ENCODE measurements at places on chromosomes 6 and 20.

DNA sequence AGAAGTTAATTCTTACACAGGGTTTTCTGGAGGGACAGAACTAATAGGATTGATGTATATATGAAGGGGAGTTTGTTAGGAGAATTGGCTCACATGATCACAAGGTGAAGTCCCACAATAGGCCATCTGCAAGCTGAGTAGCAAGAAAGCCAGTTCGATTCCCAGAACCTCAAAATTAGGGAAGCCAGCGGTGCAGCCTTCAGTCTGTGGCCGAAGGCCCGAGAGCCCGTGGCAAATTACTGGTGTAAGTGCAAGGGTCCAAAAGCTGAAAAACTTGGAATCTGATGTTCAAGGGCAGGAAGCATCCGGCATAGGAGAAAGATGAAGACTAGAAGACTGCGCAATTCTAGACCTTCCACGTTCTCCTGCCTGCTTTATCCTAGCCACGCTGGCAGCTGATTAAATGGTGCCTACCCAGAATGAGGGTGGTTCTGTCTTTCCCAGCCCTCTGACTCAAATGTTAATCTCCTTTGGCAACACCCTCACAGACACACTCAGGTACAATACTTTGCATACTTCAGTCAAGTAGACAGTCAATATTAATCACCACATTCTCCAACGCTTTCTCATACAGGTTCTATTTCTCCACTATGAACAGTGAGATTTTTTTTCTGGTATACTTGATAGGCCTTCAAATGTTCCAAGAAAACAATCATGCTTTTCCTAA is 357.0 kb downstream of the LAMA2 start:
- DNase-seq = no peak

GRCh38 chr20:3312940-3313682 is 74.1 kb upstream of the SLC4A11 start:
- peak; percentile 55 for DNase-seq

DNA sequence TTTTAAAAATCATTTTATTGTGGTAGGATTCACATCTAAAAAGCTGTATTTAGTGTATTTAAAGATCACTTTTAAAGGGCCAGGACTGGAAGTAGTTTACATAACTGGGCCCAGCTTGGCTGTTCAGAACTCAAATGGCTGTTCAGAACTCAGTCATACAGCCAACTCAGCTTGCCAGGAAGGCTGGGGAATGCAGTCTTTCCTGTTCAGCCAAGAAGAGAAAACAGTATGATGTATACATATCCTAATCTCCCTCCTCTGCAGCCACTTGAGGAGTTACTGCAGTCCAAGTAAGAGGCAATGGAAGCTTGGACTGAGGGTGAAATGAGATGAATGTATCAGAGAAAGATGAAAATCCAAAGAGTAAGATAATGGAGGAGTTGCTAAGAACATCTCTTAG is 24.6 kb downstream of the DSTN start:
- peak; percentile 58 for DNase-seq

- DNase-seq = no peak
Observed at GRCh38 chr20:24782801-24783630, 166.1 kb upstream of the CST7 start.

DNA sequence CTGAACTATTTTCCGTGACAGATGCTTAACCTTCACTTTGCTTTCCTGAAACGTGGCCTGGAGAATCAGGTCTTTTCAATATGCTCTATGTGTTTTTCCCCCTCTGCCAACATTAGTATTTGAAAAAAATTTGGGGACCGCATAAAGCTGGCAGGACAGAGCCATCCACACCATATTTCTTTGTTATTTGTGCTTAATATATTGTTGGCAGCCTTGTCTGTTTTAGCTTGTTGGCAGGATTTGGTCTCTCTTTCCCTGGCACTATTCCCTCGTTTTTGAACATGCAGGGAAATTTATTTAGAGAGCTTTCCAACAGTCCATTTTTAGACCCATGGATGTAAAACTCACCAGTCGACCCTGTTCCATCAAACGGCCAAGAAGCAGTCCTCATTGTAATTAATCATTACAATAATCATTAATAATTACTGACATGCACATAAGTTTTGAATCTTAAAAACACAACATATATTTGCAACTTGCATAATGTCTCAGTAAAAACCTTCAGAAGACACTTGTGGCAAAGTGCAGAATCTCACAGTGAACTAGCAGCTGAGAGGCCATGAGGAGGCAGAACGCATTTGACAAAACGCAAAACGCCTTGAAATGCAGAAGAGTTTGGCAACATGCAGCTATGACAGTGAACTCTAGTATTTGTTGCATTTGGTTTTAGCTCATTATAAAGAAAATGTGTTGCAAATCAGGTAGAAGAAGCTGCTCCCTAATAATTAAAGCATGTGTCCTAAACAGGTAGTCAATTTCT is 514.2 kb downstream of the C6orf118 start:
- no peak for DNase-seq

DNA sequence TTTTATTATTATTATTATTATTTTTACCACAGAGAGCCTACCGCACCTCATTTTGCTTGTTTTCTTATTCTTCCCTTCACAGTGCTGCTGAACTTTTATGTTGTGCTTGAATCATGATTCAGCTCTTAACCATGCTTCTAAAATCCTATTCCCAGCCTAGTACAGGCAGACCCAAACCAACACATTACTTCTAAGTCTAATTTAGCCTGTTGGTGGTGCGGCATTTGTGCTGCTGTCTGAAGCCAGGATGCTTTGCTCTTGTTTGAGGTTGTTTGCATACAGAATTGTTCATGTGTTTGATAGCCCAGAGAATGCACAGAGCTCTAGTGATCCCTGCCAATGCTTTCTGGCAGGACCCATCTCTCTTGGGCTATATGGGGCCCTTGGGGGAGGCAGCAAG is 213.5 kb upstream of the KCNG1 start:
- DNase-seq = peak; percentile 17
